ENCODE measurements at places on chromosomes 12 and 14. TPM values are rescaled to one million over a fixed set of nuclear protein-coding genes. Genes with fewer than 3 reads are reported as not detected.

Gene KLHL33
- total RNA-seq = 0.35 TPM

Gene TSPAN9
- total RNA-seq = 73.5 TPM

Gene CACNA1C
- 0.58 TPM for total RNA-seq

Gene PIANP
- total RNA-seq = not detected

Gene KLRD1
- under 0.01 TPM for total RNA-seq

Measured in myometrial cell (primary cell).